ENCODE measurements at places on chromosomes 6 and 20. TPM values are rescaled to one million over a fixed set of nuclear protein-coding genes. Genes with fewer than 3 reads are reported as not detected.

DNA sequence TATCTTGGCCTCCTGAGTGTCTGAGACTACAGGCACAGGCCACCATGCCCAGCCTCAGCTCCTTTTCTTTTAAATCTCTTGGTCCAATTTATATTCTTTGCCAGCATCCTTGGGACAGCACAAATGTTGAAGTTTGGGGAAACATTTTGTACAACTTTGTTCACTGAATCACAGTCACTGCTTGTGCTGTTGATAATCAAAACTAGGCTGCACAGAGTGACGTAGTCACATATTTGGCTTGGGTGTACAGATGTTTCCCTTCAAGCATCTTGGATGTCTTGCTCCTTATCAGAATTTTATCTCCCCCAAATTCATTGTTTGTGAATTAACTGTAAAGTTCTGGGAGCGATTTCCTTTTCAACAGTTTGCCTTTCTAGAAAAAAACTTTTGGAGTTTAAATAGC, 17.9 kb downstream of the CARMIL1 start:
- no peak for DNase-seq

DNA sequence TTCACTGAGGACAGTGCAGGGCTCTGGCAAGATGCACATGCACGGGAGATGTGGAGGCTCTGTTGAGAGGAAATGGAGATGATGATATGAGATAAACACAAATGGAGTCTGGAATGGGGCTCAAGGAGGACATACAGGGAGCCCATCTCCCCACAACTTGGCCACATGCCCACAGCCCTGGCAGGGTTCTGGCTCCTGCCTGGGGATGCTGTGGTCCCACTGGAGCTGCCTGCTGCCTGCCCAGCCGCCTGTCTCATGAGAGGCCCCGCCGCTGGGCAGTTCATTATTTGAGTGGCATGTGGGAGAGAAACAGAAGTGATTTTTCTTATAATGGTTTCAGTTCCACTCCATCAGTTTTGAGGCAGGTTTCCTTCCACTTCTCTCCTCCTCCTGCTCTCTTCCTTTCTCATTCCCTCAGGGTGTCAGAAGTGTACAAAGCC, 133.6 kb upstream of the TRAF3IP2 start:
- no peak for DNase-seq

- DNase-seq: no peak
Observed at GRCh38 chr20:62235777-62236157, 2.6 kb upstream of the OSBPL2 start.

GRCh38 chr6:28864326-28864923, 59.4 kb downstream of the TRIM27 start:
- no peak for DNase-seq

DNA sequence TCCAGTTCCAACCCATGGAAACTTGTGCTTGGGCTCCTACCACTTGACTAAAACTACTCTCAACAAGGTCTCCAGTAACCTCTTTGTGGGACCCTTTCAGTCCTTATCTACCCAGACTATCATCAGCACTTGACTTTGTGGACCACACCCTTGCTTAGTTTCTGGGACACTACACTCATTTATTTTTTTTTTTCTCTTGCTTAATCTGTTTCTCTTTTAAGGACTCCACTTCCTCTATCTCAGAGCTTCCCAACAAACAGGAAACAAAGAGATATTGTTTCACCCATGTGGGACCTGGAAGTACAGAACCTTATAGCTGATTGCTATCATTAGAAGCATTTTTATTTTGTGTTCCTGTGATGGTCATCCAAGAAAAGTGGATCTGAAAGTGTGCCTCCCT, 28.8 kb upstream of the ME1 start:
- no peak for DNase-seq

RNF182 gene
- 0.33 TPM for total RNA-seq

NMBR gene
- total RNA-seq: not detected

- no peak for DNase-seq
Observed at GRCh38 chr20:51640743-51641142, 98.2 kb upstream of the NFATC2 start.

MRPL14 gene
- 14.8 TPM for total RNA-seq

DNA sequence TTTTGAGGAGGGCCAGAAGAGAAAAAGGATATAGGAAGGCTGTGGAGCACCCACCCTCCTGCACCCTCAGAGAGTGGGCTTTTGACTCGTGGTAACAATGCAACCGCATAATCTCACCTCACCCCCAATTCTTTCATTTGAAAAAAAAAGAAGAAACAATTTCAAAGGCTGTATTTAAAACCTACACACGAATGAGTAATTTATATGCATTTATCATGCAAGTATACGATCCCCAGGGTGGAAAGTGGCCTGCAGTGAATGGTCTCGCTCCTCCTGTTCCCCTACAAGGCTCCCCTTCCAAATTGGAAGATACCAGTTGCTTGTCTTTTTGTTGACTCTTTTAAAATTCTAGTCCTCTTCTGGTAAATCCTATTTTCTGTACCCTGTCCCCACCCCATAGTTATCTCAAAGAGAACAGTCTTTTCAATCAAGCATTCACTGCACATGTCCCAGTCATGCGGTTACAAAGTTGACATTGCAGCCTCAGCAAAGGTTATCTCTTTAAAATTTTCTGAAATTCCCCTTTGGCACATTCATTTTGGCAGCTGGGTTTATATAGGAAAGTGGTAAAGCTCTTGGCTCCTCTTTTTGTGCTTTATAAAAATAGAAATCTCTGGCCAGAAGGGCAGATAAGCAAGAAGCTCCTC, 110.6 kb downstream of the ARID1B start:
- no peak for DNase-seq

All from body of pancreas (tissue), 4 donors.